Stimulated activated CD8-positive, alpha-beta memory T cell treated with anti-CD3 and anti-CD28 coated beads, Interleukin-4, amount 100 ng/mL, for 4 hours (primary cell): ENCODE measurements at places on chromosomes 4 and X.

- no peak for DNase-seq
Observed at GRCh38 chrX:5458300-5458842, 770.3 kb downstream of the NLGN4X start.

DNA sequence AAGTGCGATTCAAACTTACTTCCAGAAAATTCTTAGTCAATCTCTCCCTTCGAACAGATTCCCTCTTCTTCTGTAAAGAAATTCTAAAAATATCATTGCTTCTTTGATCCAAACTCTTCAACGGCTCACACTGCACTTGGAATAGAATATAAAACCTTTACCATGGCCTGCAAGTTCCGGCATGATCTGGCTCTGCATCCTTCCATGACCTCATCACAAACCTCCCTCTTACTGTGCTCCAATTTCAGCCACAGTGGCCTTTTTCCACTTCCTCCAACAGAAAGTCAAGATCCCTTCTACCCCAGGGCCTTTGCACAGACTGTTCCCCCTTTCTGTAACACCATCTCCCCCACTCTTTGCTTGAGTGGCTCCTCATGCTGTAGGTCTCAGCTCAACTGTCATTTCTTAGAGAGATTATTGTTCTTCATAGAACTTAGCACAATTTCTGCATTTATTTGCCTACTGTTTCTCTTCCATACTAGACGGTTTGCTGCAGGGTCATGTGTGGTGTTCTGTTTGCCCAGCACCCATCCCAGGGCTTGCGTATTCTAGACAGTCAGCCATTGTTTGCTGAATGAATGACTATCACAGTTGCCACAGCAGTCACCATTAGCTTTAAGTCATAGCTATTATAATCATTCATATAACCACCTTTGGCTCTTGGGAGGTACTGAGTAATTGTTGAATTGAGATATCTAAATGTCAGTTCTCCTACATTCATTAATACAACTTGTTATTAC, 1.9 kb upstream of the STOX2 start:
- DNase-seq, result no peak

GRCh38 chr4:177569434-177569833, 127.2 kb upstream of the AGA start:
- no peak for DNase-seq

DNA sequence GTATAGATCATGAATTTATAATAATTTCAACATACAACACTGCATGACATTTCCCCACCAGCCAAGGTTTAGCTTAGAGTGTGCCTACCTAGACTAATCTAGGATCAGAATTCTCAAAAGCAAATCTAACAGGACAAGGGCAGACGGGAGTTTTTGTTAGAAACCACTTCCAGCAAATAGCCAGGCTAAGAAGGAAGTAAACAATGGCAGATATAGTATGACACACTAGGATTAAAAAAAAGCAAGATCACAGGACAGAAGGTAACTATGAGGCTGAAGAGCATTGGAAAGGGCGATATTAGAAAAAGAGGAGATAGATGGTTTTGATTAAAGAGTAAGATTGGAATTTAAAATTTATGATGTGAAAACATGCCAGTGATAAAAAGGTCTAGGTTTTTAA, 124.8 kb downstream of the LRBA start:
- no peak for DNase-seq

DNA sequence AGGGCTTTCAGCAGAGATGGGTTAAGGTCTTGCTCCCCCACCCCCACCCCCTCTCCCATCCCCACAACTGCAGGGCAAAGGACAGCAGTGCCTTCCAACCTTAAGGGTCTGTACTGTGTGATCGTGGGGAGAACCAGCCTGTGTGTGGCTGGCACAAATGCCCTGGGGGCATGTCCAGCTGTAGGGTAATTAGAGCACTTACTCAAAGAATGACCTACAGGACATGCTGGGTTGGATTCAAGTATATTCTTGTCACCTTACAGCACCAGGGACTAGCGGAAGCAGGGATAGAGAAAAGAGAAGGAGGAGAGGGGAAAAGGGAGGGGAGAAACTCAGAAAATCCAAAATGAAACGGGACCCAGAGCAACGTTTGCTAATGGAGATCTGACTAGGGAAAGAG, 191.3 kb upstream of the GATB start:
- DNase-seq, result no peak

GRCh38 chrX:109974906-109975655, 27.8 kb upstream of the TMEM164 start:
- DNase-seq, result no peak

- no peak for DNase-seq
Observed at GRCh38 chr4:22574880-22575279, 59.0 kb upstream of the ADGRA3 start.

GRCh38 chrX:2517055-2517454, 16.3 kb upstream of the DHRSX start:
- no peak for DNase-seq

DNA sequence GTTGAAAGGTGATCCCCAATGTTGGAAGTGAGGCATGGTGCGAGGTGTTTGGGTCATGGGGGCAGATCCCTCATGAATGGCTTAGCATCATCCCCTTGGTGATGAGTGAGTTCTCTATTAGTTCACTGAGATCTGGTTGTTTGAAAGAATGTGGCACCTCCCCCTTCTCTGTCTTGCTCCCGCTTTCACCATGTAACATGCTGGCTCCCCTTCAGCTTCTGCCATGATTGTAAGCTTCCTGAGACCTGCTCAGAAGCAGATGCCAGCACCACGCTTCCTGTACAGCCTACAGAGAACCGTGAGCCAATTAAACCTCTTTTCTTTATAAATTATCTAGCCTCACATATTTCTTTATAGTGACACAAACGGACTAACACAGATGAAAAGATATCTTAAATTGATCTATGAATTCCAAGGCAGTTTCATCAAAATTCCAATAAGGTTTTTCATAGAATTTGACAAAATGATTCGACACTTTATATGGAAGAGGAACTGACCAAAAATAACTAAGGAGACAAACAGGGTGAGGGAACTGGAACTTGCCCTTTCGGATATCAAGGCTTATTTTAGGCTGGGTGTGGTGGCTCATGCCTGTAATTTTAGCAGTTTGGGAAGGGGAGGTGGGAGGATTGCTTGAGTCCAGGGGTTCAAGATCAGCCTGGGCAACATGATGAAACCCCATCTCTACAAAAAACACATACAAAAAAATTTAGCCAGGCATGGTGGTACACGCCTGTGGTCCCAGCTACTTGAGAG, 56.9 kb upstream of the OGT start:
- DNase-seq, result no peak

DNA sequence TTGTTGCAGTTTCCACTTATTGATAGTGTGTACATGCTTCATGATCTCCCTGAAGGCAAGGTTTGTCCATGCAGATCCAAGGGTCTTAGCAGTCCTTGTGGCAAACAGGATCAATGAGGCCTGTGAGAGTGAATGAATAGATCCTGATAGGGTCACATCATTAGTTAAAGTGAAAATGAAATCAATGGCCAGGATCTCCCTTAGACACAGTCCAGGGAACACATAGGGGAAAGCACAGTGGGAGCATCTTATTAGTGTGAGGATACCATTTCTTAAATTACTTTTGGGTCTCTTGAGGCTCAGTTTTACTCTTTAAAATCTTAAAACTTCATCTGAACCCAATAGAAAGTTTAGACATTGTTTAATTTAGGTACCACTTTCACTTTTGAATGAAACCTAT, 59.3 kb downstream of the ARHGAP6 start:
- no peak for DNase-seq

- DNase-seq, result no peak
Observed at GRCh38 chr4:14743601-14744000, 258.7 kb upstream of the CPEB2 start.

- DNase-seq, result no peak
Observed at GRCh38 chrX:149630681-149631233, 835 bp downstream of the TMEM185A start.

DNA sequence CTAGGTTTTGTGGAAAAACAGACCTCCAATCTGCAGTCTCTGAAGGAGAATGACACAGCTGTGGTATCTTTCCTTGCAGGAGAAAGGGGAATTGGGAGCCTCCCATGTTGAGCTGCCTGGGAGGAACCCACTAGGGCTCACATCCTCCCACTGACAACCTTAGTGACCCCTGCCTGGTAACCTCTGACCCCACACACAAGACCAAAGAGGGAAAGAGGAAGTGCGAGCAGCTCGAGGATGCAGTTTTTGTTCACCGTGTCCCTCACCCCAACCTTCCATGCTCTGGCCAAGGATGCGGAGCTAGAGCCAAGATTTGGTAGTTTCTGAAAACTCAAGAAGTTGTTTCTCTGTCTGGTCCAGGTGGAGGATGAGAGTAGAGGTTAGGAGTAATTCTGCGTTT, 5.4 kb upstream of the ZXDA start:
- DNase-seq, result no peak

DNA sequence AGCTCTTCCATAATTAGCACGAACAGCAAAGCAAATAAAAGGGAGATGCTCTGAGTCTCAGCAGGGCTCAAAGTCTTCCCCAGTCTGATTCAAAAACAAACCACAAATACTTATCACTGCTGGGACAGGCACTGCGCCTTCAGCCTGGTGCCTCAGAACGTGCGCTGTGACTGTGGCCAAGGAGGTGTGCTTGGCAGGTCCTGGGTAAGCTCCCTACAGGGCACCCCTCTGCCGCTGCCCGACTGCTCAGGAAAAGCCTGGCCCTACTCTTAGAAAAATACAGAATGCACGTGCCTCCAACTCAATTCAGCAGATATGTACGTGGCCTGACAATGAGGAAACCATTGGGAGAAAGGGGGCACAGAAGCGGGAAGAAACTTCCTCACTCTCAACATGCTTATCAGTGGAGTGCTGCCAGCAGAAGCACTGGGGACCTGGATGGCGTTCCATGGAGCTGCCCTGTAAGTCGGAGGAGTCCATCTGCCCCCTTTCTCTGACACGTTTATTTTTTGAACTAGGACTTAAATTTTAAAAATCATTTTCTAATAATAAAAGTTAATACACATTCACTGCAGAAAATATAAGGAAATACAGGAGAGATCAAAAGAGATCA, 86.8 kb downstream of the GATB start:
- no peak for DNase-seq

GRCh38 chrX:109719264-109719663, 13.8 kb downstream of the ACSL4 start:
- no peak for DNase-seq

- DNase-seq, result no peak
Observed at GRCh38 chrX:13658602-13659001, 5.7 kb downstream of the TCEANC start.

- DNase-seq, result no peak
Observed at GRCh38 chr4:163895378-163896005, 401.0 kb downstream of the TMA16 start.

DNA sequence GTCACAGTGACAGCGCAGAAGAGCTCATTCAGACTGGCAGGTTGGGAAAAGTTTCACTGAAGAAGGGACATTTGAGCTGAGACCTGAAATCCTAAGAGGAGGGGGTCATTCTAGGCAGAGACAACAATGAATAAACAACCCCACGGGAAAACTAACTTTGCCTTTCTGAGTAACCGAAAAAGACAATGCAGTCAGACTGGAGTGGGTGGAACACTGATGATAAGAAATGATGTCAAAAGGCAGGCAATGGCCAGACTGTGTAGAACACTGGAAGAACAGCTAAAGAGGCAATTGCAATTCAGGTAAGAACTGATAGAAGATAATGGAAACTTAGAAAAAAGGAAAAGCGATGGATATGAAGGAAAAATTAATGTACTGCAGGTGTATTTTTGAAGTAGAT, 73.8 kb downstream of the CHIC2 start:
- no peak for DNase-seq

GRCh38 chr4:149291463-149291862, 524.2 kb downstream of the IQCM start:
- DNase-seq, result no peak

DNA sequence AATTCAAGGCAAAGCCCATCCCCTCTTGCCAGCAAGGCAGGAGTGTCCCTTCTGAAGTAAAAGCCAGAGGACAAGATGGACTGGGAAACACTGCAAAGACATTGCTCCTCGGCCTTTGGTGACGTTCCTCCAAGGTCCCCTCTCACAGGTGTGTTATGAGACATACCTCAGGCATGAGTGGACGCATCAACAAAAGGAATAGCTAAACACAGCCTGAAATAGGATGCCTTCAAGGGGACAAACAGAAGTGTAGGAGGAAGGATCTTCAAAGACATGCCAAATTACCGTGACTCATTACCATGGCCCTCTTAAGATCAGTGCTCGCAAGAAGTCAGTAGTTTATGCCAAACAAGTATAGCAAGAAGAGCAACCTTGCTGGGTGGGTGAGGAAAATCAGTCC, 6.0 kb upstream of the IDS start:
- DNase-seq, result no peak

GRCh38 chr4:16461362-16461761, 235.1 kb upstream of the TAPT1 start:
- no peak for DNase-seq

DNA sequence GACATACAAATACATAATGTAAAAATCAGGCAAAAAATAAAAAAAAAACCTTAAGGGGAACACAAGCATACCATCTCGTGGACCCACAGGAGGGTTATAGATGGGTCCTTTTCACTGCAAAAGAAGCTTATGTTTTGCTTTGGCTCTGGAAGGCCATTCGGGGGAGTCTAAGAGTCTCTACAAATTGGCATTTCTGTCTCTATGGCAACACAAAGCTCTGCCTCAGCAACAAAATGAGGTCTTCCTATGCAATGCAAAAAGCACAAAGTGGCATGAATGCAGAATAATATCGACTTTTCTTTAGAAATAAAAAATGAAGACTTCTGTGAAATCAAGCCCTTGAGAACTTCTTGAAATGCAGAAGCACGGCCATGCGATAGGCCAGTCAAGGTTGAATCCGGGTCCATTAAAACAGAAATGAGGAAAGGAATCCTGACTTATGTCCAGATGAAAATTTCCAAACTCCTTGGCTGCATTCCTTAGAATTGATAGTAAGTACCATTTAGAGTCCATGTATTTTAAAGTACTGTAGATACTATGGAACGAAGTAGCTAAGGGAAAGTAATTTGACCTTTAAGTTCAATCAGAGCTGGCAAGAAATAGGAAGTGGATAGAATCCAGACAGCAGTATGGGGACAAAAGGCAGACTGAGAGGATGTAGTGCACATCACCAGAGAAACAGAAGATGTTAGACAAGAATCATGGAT, 63.7 kb upstream of the PDLIM3 start:
- DNase-seq, result no peak

DNA sequence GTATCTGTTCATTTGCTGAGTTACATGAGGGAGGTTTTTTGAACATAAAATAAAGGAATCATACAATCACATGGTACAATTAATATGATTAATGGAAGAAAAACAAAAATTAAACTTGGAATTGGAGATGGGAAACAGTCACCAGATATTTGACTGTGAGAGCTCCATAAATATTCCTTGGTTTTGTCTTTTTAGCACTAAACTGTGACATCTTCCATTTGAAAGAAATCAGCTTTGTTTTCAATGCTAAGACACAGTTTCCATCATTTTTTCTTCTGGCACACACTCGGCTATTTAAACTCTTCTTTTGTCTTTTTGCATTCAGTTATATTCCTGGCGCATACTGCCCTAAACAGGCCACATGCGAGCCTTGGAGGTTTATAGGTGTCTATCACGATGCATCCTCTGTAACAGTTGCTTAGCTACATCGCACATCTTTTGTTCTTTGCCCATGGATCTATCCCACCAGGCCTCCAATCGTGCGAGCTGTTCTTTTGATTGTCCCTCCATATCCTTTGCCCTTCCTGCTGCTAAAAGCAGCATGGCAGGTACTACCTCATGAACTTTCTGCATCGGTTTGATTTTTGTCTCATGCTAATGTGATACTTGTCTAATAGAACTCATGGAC, 158.3 kb downstream of the LDB2 start:
- no peak for DNase-seq

- no peak for DNase-seq
Observed at GRCh38 chr4:153146031-153146430, 58.2 kb upstream of the TRIM2 start.
